Caki2 (cell line): ENCODE measurements at places on chromosomes 13 and 19. TPM values are rescaled to one million over a fixed set of nuclear protein-coding genes. Genes with fewer than 3 reads are reported as not detected.

DNA sequence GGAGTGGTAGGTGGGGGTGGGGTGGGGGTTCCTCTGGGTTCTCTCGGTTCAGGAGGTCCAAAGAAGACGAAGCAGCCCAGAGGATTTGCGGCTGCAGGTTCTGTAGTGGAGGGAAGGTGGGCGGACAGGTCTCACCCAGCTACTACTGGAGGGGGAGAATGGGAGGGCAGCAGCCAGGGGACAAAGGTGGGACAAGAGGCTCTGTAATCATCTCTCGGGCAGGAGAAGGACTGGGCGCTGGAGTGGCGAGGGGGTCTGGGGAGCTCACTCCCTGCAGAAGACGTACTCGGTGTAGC, 1.4 kb downstream of the KCTD12 start:
- no peak for DNase-seq

- DNase-seq, result no peak
Measured at GRCh38 chr19:44816301-44816700, 7.4 kb downstream of the BCAM start.

GRCh38 chr13:105991622-105992277, 543.7 kb downstream of the EFNB2 start:
- no peak for DNase-seq

DNA sequence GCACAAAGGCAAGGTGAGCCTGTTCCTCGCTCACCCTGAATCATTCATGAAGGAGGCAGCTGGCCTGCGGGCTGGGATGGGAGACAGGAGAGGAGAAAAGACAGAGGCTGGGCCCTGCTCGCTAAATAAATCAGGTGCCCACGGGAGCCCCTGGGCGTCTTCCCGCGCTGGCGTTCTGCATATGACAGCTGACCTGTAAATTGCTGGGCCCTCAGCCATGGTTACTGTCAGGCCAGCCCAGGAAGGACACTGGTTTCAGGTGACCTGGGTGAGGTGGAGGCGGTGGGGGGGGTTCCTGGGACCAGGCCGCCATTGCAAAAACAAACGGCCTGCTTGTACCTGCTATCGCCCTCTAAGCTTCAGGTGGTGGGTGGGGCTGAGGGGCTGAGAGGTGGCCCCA, 3.4 kb upstream of the PTBP1 start:
- no peak for DNase-seq

DNA sequence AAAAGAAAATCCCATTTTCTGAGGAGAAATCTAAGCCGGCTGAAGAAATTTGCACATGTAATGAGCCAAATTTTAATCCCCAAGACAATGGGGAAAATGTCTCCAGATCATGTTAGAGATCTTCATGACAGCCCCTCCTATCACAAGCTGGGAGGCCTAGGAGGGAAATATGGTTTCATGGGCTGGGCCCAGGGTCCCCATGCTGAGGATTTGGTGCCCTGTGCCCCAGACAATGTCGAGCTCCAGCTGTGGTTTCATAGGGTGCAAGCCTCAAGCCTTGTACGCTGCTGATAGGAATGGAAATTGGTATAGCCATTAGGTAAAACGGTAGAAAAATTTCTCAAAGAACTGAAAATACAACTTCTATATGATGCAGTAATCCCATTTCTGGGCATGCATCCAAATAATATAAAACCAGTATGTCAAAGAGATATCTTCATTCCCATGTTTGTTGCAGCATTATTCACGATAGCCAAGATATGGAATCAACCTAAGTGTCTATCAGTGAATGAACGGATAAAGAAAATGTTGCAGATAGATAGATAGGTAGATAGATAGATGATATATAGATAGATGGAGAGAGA, 19.3 kb upstream of the FREM2 start:
- no peak for DNase-seq

- DNase-seq, result no peak
Measured at GRCh38 chr19:33440241-33440640, 66.7 kb downstream of the CEBPG start.

DNA sequence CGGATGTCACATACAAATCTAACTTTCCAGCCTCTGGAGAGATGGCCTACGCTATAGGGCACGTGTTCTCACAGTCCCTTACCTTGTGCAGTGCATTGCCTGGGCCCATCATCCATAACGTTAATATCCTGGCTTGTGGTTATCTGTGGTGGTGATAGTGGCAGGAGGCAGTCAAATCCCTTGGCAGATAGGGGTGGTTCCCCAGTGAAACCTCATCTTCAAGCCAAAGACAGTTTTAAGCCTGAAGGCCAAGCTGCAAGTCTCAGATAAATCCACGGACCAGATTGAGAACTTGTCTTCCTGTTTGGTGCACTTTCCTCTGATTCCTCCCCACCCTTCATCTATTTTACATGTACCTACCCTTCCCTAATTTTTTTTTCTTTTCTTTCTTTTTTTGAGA, 4.3 kb upstream of the FBXO17 start:
- no peak for DNase-seq

DNA sequence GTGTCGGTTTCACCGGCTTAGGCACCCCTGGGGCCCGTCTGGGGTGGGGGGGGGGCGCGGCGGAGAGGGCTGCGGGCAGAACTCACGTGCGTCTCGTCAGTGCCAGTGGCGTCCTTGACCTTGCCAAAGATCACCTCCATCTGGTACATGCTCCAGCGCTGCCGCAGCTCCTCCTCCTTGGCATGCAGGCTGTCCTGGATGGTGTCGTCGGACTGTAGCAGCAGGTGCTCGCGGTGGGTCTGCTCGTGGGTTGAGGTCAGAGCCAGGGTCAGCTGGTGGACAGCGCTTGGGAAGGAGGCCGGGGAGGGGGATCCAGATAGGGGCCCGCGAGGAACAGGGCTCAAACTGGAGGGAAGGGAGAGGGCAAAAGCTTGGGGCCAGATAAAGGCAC, 4.7 kb upstream of the RGL3 start:
- no peak for DNase-seq

- no peak for DNase-seq
Measured at GRCh38 chr13:112179421-112179820, 112.5 kb downstream of the SOX1 start.

IRGC gene
- not detected in 2 replicates for total RNA-seq

CEACAM19 gene
- not detected in 2 replicates for total RNA-seq

GRCh38 chr13:99988529-99989275, 7.1 kb downstream of the ZIC2 start:
- no peak for DNase-seq

IGFL1 gene
- not detected in 2 replicates for total RNA-seq

DNA sequence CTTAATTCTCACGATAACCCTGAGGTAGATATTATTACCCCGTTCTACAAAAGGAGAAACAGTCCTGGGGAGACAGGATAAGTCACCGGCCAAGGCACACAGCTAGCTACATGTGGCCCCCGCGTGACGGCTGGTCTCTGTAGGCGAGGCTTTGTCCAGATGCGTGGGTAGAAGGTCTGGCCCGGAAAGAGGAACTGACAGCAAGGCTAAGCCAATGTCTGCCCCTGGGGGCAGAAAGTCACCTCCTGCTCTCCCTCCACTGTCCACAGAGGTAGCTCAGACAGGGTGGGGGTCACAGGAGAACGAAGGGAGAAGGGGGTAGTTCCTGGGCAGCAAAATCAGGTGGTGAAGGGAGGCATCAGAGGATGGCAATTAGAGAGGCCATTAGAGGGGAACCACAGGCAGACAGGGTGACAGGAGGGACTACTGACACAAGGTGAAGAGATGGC, 1.8 kb downstream of the APOC4 start:
- no peak for DNase-seq

GRCh38 chr13:76991432-76991795, 467 bp upstream of the CLN5 start:
- DNase-seq, result peak; percentile 1

- no peak for DNase-seq
Measured at GRCh38 chr19:51735759-51736449, 12.1 kb upstream of the HAS1 start.

GRCh38 chr13:93927431-93927830, 552.1 kb downstream of the DCT start:
- DNase-seq, result no peak

KASH5 gene
- 0.30 TPM in 1 of 2 replicates, not detected in the other for total RNA-seq

DNA sequence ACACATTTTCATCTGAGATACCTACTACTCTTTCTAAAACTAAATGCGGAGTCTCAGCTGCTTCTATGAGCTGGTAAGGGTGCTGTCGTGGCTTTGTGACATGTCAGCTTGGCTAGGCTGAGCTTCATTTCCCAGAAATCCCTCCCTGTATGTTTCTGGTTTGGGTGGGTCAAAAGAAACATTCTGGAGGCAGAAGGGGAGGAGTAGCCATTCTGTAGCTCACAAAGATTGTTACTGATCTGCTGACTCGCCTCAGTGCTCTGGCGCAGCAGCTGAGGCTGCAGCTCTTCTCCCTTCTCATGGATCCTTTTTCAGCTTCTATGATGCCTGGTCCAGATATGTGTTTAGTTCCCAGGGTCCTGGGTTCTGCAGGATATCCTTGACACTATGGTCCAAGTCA, 114.7 kb downstream of the RAP2A start:
- no peak for DNase-seq

GRCh38 chr13:31588316-31588715, 151.0 kb upstream of the RXFP2 start:
- no peak for DNase-seq

- DNase-seq, result no peak
Measured at GRCh38 chr19:53906211-53907192, 2.6 kb upstream of the CACNG7 start.

DNA sequence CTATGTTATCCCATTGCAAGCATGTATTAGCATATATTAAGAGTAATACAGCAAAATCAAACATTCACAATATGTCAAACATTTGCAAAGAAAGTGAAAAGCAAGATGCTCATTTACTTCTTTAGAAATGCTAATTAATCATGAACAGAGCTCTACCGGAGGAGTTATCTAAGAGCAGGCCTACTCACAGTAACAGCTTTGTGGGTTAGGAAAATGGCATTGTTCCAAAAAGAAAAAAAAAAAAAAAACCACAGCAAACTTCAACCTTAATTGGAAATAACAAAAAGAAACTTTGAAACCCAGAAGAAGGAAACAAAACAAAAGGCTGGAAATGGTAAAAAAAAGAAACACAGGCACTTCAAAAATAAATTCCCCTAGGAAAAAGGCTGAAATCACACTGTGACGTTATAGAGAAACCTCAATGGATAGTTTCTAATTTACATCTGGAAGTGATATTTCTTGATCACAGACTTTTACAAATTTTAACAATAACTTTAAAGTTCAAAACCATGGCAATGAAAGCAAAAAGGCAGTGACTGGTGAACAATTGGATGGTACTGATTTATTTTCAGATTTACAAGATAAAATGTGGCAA, 1236.8 kb upstream of the SPRY2 start:
- no peak for DNase-seq

TNNI3 gene
- total RNA-seq, result not detected in 2 replicates

- no peak for DNase-seq
Measured at GRCh38 chr13:59301174-59301567, 862.6 kb downstream of the DIAPH3 start.

GRCh38 chr13:100657881-100658315, 16.7 kb downstream of the TMTC4 start:
- DNase-seq, result no peak

DNA sequence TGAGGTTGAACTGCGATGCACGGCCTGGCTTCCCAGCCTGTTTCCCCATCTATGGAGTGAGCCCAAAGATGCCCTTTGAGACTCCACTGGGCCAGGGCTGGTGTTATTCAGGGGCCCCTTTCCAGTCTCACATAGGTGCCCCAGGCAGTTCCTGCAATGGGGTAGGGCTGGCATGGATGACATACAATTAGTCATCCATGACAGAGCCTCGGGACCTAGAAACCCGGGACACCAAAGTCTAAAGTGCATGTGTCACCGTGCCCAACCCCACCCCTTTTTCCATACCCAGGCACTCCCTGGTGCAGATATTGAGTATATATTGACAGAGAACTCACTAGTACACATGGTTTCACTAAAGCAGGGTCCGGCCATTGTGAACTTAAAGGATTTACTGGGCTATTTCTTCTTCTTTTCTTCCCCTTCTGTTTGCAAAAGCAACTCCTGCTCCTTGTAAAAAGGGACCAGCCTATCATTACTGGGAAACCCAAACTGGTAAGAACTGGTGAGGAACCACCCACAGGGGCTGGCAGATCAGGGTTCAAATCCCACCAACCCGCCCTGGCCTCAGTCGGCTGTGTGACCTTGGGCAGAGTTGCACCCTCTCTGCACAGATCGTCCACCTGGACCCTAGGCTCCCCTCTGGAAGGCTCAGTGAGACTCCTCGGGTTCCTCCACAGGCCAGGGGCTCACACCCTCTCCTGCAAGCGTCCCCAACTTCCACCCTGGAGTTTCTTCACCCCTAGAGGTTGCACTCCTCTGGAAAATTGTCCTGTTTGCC, 2.7 kb downstream of the B3GNT3 start:
- peak; percentile 82 for DNase-seq

ZNF808 gene
- total RNA-seq, result 7.0 and 8.1 TPM in 2 replicates

HSPB6 gene
- total RNA-seq, result not detected in 2 replicates

GRCh38 chr13:55999709-56000108, 1141.0 kb upstream of the PRR20A start:
- DNase-seq, result no peak

- DNase-seq, result peak; percentile 81
Measured at GRCh38 chr19:14402332-14403144, 16.6 kb downstream of the DDX39A start.

ZNF582 gene
- 0.51 TPM in 1 of 2 replicates, not detected in the other for total RNA-seq

DNA sequence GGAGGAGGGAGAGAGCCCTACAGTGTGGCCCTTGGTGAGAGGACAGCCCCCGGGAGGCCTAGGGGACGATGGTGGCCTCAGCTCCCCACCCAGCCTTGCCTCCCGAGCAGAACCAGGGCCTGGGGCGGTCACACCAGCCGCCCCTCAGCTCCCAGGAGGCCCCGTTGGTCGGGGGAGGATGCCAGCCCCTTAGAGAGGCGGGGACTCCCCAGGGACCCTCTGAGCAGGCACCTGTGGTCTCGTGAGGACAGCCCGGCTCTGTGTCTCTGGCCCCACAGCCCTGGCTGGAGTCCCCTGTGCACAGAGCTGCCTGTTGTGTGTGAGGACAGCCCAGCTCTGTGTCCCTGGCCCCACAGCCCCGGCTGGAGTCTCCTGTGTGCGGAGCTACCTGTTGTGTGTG, 158.8 kb downstream of the KDM4B start:
- no peak for DNase-seq

- DNase-seq, result no peak
Measured at GRCh38 chr13:45941261-45941660, 89.7 kb upstream of the SIAH3 start.
